ENCODE measurements at places on chromosomes 7 and 10.

GRCh38 chr10:132659206-132660091 lies 121.9 kb downstream of the INPP5A start:
- no peak for DNase-seq

DNA sequence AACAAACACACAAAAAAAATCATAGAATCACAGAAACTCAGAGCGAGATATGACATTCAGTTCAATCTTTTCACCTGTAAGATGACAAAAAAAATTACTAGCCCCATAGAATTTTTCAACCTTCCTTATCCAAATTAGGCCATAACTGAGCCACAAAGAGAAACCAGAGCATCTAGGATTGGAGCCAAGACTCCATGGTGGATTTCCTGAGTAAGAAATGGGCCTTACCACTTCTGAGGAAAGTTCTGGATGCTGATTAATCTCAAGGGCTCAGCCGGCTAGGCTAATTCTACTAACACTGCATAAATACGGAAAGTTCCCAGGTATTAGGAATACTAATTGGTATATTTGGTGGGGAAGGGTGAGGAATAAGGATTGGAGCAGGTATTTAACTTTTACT lies 16.8 kb downstream of the LIPM start:
- DNase-seq = no peak

- DNase-seq = no peak
Observed at GRCh38 chr7:81111358-81111757, 192.5 kb upstream of the SEMA3C start.

- no peak for DNase-seq
Observed at GRCh38 chr7:87057210-87057609, 2.2 kb downstream of the ELAPOR2 start.

- DNase-seq = no peak
Observed at GRCh38 chr10:58918887-58919286, 257.6 kb upstream of the PHYHIPL start.

GRCh38 chr10:103881416-103882284 lies 26.3 kb upstream of the SH3PXD2A start:
- DNase-seq = no peak

DNA sequence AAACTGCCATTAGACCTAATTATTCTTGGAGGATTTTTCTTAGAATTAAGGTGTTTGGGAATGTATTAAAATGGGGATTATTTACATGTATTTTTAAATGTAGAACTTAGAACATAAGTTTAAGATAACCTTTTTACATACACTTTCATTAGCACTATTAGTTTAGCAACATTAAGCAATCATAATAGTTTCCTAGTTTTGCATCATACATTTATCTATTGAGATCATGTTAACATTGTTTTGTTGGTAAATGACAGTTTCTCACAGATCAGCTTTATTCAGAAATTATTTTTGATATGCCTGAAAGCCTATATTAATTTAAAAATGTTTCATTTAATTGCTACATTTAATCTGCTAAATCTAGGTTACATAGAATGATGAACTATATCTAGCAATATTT lies 189.7 kb upstream of the PPP1R3A start:
- DNase-seq = no peak

GRCh38 chr7:20316706-20317105 lies 14.0 kb upstream of the ITGB8 start:
- no peak for DNase-seq

DNA sequence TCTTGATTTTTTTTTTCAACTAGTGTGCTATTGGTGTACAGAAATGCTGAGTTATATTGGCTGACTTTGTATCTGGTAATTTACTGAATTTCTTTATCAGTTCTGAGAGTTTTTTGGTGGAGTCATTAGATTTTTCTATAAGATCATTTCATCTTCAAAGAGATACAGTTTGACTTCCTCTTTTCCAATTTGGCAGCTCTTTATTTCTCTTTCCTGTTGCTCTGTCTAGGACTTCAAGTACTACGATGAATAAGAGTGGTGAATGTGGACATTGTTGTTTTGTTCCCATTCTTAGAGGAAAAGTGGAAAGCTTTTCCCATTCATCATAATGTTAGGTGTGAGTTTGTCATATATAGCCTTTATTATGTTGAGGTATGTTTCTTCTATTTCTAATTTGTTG lies 50.2 kb downstream of the LOXL4 start:
- no peak for DNase-seq

DNA sequence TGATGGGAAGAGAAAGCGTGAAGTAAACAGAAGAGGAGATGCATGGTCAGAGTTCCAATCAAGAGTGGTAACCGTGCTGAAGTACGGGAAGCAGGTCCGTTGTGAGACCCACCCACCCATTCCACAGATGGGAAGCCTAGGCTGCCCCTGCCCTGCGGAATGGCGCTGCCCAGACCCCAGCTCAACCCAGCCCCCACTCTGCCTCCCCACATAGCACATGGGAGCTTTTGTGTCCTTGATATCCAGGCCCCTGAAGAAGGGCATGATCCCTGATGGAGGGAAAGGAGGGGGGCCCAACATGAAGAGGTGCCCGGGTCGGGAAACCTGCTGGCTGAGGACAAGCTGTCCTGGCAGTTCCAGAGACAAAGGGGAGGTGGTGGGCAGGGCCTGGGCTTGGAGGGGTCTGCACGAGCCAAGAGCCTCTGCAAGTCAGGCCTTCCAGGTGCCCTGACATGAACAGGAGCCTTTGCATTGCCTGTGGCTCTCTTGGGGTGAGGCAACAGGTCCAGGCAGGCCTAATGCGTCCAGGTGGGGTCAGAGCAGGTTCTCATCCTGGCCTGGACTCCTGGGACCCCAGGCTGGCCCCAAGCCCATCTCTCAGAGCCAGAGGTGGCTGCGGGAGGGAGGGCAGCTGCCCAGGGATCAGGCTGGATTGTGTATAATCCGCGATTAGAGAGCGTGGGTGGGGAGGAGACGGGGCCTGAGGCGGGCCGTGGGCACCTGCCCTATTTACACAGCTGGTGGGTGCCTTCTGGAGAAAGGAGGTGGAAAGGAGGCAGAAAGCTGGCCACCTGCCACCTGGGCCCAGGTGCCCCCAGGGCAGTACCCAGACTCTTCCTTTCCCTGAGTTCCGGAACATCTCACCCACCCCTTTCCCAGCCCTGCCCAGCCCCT lies 23.5 kb downstream of the YKT6 start:
- DNase-seq = no peak

DNA sequence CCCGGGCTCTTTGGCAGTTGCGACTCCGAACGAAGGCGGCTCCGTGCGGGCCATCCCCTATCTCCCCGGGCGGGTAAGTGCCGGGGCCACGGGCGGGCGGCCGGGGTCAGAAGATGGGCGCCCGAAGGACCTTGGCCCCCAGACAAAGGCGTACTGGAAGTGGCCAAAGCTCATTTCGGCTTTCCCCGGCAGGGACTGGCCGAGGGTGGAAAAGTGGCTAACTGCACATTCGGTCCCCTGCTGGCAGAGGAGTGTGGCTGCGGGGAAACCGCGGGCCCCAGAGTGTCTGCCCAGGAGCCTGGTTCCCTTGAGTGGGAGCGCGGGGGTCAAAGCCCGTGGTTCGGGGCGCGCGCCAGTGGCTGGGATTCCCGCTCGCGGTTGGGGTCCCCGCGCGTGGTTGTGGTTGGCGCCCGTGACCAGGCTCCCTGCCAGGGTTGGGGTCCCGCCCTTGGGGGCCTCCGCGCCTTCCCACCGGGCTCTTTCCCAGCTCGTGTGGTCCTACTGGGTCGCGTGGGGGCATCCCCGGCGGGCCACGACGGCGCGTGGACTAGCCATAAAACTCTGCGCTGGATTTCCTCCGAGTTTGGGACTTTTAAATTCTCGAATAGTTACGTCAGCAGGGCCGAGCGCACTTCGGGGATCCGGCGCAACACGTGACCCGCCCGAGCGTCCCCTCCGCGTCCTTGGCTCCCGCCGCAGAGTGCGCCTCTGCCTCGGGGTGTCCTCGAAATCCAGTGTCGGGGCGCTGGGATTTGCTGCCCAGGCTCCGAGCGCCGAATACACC lies 124.4 kb downstream of the TACC2 start:
- no peak for DNase-seq

- no peak for DNase-seq
Observed at GRCh38 chr7:70492625-70493024, 639.3 kb upstream of the GALNT17 start.

DNA sequence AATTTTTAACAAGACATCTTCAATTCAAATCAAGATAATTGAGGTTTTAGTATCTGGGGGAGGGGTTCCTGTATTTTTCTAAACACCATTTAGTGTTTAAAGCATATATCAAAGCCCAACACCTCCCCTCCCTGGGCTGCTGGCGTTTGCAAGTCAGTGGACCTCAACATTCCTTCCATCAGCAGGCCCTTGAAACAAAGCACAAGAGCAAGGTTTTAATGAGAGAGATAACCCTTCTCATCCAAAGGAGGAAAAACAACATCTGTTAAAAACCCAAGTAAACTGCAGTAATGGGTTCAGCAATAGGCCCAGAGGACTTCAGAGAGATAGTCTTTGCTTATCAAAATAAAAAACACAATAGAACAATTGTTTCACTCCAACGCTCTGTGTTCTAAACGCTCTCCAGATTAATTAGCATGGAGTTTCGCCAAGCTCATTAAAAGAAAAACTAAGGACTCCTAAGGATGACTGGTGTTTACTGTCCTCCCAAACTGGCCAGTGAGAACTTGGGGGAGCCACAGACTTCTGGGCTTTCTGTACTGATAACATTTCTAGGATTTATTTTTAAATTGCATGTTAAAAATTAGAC lies 2.5 kb downstream of the JCAD start:
- DNase-seq = no peak

DNA sequence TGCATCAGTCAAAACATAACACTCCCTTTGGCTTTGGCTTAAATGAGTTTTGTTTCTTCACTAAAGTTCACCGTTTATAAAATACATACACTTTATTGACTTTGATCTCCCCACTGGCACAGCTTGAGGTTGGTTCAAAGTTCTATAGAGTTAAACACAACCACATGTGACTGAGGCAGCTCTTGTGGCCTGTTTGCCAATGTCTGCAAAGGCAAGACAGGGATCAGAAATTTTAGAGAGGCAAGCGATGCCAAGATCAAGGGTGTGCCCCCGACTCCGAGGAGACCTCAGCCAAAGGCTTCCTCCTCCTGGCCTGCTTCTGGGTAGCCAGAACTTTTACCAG lies 129.8 kb upstream of the JCAD start:
- DNase-seq = no peak

- no peak for DNase-seq
Observed at GRCh38 chr10:88565072-88565471, 18.0 kb downstream of the RNLS start.

DNA sequence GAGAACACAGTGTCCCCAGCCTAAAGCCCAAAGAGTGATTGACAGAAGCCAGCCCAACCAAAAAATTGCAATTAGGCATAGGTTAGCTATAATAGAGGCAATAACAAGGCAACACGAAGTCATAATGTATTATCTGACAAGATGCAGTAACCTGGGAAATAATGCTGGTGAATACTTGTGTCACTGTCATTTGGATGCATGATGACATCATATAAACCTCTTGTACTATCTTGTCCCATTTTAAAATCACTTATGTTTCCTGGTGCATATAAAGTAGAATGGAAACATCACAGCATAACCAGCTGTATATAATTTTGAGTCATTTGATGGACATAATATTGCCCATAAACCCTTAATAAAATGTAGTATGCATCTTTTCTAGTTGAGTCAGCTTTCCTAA lies 1138.3 kb upstream of the LRRTM3 start:
- DNase-seq = no peak

- no peak for DNase-seq
Observed at GRCh38 chr10:47383261-47384147, 589 bp downstream of the ZNF488 start.

GRCh38 chr10:77380191-77380590 lies 257.4 kb downstream of the KCNMA1 start:
- no peak for DNase-seq

DNA sequence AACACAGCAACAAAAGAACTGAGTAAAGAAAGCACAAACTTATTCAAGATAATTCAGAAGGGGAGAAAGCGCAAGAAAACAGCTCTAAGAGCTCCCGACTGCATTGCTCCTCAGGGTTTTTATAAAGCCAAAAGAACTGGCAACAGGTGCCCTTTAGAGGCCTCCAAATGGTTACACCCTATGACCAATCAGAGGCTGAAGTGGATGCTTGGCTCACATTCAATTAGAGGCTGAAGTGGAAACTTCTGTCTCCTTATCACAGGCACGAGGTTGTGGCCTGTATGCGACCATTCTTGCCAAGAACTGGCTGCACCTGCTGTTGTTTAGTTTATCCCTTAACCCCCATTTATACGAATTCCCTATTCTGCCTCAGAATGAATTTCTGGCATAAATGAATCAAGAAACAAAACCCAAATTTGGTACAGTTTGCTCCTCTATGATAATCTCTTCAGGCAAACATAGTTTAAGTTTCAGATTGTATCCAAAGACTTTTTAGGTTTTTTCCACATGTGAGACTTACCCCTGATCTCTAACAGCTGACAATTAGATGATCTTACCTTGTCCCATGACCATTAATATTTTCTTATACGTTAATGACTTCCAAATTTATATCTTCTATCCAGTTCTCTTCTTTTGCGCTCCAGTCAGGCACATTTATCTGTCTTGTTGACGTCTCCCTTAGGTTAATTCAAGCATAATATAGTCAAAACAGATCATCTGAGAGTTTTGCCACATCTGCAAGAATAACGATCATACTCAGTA lies 504.8 kb downstream of the NXPH1 start:
- no peak for DNase-seq

DNA sequence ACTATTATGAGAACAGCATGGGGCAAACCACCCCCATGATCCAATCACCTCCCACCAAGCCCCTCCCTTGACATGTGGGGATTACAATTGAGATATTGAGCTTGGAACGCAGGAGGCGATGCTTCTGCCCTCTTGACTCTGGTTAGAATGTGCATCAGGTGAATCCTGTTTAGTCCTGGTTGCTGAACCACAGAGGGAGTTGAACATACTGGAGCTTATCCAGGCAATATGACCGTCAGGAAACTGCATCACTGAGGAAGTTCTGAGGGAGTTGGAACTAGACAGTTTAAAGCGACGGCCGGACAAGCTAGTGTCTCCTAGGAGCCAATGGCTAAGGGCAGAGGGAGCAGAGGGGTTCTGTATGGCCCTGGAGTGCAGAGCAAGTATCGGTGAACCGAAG lies 31.8 kb upstream of the GARS1 start:
- no peak for DNase-seq

GRCh38 chr7:43938892-43939482 lies 12.8 kb downstream of the UBE2D4 start:
- no peak for DNase-seq

All from stimulated activated naive CD4-positive, alpha-beta T cell treated with Interleukin-2 at 50 U/mL for 16 hours (primary cell).